ENCODE measurements at places on chromosomes 13 and 19. TPM values are rescaled to one million over a fixed set of nuclear protein-coding genes. Genes with fewer than 3 reads are reported as not detected.

DNA sequence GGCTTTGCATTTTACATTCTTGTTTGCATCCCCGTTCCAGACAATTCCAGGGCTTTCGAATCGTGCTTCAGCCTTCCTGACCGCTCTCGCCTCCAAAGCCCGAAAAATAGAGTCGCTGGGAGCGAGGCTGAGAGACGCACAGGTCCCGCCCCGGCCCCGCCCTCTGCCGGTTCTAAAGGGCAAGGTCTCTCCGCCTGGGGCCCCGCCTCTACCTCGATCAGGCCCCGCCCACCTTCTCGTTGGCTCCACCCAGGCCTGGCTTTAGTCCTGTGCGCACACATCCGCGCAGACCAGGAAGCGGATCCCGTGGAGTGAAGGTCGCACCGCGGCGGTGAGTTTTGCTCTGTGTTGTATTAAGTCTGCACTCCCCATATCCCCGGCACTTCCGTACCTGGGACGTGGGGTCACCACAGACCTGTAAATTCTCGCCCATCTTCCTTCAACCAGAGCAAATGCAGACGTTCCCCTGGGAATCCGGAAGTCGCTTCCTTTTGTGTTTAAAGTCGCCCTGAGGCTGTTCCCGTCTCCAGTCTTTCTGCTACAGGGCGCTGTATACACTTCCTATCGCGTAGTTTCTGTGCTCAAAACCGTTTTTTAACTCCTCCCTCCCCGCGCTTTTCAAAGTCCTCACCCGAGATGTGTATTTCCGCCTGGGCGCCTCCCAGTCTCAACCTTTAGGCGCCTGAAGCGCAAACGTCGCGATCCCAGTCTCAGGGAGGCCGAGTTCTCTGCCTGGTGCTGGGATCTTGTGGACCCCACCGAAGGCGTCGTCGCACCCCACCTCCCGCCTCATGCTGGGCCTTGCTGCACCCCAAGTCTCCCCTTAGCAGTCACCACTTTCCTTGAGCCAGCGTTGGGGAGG, at the start of gene ZNF701:
Gene ZNF701 (plus strand): TSS at position 288 of the 862 bp plus-strand sequence. CDS start 3,861 bp downstream, outside the sequence.
- peak; percentile 93 for DNase-seq

DNA sequence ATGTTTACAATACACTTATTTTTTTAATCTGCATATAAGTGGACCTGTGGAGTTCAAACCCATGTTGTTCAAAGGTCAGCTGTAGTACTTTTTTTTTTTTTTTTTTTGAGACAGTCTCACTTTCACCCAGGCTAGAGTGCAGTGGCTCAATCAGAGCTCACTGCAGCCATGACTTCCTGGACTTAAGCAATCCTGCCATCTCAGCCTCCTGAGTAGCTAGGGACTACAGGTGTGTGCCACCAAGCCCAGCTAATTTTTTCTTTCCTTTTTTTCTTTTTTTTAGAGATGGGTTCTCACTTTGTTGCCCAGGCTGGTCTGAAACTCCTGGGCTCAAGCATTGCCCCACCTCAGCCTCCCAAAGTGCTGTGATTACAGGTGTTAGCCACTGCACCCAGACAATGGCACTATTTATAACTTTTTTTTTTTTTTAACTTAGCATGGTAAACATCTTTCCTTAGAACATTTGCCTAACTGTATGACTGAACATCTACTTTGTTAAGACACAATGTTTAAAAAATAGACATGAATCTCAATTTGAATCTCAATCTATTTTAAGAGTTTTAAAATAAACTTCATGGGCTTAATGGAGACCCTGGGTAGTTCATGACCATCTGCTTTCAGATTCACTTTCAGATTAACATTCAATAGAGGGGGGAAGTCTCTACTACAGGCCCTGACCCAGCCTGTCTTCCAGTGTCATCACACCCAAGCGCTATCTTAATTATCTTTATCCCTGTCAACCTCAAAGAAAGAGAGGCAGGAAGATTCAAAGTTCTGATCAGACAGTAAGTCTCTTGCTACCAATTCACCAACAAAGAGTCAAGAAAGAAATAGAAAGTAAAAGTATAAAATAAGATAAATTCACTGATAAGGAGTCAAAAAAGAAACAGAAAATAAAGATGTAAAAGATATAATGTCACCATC, 97.7 kb upstream of the DOCK9 start:
- DNase-seq = no peak

GRCh38 chr13:75612354-75612753, 23.8 kb upstream of the LMO7 start:
- no peak for DNase-seq

- no peak for DNase-seq
Observed at GRCh38 chr19:19061506-19061905, 2.3 kb upstream of the SLC25A42 start.

- no peak for DNase-seq
Observed at GRCh38 chr19:781800-782184, 15.5 kb upstream of the PTBP1 start.

- peak; percentile 67 for DNase-seq
Observed at GRCh38 chr19:35155441-35155840, 906 bp downstream of the FXYD5 start.

- DNase-seq = no peak
Observed at GRCh38 chr13:36450534-36450933, 18.2 kb downstream of the CCNA1 start.

DNA sequence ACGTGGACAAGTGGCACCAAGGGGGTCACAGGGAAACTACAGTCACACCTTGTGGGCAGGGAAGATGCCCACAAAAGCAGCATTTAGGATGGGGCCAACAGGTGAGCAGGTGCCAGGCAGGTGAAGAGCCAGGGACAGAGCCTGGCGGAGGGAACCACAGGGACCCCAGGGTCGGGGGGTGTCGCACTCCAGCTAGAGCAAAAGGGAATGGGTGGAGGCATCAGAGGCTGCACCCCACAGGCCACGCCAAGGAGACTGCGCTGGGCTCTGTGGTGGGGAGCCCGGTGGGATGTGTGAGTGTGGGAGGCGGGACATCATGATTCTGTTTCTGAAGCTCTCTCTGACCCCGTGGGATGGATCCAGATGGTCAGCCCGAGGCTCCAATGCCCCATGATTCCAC, 66.7 kb downstream of the EPS15L1 start:
- no peak for DNase-seq

GRCh38 chr19:19420570-19421298, 15.3 kb downstream of the GATAD2A start:
- DNase-seq = peak; percentile 77

CGB1 gene
- not detected for total RNA-seq

CEACAM16 gene
- total RNA-seq = not detected

IZUMO2 gene
- not detected for total RNA-seq
